ENCODE measurements at places on chromosomes 12 and 14.

DNA sequence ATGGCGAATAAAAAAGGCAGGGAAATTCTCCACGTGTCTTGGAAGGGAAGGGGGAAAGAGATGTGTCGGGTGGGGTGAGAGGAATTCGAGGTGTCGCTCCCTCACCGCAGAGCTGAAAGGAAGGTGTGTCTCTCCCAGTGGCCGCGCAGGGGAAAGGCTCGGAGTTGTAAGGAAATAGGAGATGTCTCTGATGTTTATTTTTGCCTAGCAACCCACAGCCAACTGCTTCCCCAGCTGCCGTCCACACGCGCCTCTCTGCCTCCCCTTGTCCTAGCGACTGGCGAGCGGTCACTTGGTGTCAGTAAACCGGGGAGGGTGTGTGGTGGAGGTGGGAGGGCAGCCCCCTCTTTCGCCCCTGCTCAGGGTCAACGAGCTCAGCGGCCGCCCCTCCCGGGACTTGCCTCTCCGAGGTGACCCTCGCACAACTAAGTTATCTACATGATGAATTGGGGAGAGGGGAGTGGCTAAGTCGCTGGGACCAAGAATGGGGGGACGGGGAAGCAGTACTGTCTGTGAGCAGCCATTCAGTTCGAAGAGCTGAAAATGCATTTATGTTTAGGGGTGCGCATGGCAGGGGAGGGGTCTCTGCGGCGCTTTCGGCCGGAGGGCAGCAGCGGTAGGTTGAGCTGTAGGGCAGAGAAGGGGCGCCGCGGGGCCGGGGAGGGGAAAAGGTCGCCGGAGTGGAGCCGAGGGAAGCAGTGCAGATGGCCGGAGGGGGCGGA, 585 bp upstream of the DYRK2 start:
- DNase-seq = peak; percentile 82

- no peak for DNase-seq
These were observed 17.2 kb downstream of the KRT85 start for GRCh38 chr12:52350021-52350620.

DNA sequence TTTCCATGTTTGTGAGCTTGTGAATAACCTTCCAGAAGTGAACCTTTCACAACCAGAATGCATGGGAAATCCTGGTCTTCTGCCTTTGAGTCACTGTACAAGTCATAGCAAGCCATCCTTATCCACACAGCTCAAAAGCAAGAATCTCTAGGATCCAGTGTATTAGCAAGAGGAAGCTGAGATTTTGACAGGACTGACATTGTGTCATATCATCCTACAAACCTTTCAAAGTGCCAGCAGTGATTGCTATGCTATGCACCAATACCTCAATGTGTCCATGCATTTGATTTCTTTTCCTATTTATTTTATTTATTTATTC, 13.5 kb upstream of the NRDE2 start:
- no peak for DNase-seq

- no peak for DNase-seq
These were observed 15.7 kb downstream of the NUBPL start for GRCh38 chr14:31576949-31577348.

- DNase-seq = no peak
These were observed 8.2 kb downstream of the BRI3BP start for GRCh38 chr12:125001636-125002035.

DNA sequence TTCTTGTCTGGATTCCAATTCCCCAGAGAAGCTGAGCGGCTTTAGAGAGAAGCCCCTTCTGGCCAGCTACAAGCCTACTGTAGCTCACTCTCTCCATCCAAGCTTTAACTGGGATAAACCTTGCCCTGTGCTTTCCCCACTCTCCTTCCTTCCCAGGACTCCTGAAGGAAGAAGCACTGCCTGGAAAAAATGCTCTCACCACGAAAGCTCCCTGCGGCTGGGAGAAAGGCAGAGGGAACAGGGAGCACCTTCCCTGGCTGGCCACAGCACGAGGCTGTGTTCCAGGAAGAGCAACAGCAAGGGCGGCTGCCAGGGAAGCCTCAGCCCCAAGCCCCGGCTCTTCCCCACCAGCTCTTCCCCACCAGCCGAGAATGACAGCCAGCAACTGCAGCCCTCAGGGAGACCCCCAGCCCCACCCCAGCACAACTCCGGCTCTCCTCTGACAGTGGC, 40.8 kb upstream of the PNMA1 start:
- DNase-seq = no peak

DNA sequence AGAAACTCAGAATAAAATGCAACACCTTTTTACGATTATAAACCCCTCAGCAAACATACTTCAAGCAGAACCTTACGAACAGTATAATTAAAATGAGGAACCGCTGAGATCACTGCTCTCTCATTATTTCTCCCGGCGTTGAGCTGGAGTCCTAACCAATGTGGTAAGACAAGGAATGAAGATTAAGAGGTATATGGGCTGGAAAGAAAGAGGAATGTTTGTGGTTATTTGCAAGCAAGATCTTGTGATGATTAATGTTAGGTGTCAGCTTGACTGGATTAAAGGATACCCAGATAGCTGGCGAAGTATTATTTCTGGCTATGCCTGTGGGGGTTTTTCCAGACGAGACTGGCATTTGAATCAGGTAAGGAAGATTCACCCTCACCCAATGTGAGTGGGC, 10.3 kb upstream of the ZNF84 start:
- DNase-seq = no peak

DNA sequence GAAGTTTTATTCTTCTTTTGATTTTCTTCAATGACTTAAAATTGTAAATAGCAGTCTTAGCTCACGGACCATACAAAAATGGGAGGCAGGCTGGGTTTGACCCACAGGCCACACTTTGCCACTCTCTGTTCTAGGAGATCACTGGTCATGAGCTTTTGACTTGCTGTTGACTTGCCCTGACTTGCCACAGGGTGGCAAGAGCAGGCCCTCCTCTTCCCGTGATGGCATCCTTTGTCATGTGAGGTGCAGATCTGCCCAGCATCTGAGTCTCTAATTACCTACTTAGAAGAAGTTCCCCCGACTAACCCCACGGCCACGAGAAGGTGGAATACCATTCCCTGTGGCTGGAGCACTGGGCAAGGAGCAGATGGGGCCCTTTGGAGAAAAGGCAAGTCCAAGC, 81.0 kb upstream of the SCAF11 start:
- DNase-seq = no peak

GRCh38 chr14:70317091-70317968, 42.2 kb downstream of the COX16 start:
- DNase-seq = no peak

GRCh38 chr14:54450535-54450934, 9.4 kb upstream of the CNIH1 start:
- no peak for DNase-seq

GRCh38 chr12:7731486-7731885, 15.7 kb downstream of the CLEC4C start:
- DNase-seq = no peak

DNA sequence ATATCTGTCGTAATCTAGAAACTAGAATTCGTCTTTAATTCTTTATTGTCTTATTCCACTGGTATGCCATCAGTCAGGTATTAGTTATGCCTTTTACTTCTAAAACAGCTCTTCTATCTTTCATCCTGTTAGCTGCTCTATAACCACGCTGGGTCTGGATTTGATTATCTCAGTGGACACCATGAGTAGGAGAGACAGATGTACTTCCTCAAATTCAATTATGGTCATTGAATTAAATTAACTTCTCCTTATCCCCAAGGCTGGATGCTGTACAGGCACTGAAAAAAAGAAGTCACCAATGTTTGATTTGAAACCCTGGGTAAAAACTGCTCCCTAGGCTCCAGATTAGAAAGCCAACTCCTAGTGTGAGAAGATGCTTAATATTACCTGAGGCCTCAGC, 107.3 kb downstream of the PIK3C2G start:
- no peak for DNase-seq

GRCh38 chr12:2752676-2753371, 41.9 kb upstream of the FKBP4 start:
- DNase-seq = peak; percentile 36

Data from HAP-1 (cell line).